T-helper 2 cell (primary cell): ENCODE measurements at places on chromosomes 11 and 22.
A peak's percentile ranks its signal among the peaks of the same experiment; 100 is the strongest.

DNA sequence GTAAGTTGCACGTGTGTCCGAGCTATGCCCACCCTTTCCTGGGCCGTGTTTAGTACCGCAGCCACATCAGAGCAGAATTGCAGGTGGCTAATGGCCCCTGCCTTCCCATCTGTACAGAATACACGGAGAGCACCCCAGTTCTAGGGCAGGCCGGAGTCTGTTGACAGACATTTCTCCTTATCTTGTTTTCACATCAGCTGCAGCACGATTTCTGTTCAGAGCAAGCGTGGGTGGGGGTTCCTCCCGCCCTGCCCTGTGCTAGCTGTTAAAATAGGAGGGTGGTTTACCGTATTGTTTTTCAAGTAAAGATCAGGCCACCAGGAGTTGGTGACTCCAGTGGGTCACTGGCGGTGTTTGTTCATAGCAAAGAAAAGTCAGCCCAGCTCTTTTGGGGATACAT is 41.1 kb downstream of the UBASH3B start:
- peak; percentile 91 for DNase-seq

DNA sequence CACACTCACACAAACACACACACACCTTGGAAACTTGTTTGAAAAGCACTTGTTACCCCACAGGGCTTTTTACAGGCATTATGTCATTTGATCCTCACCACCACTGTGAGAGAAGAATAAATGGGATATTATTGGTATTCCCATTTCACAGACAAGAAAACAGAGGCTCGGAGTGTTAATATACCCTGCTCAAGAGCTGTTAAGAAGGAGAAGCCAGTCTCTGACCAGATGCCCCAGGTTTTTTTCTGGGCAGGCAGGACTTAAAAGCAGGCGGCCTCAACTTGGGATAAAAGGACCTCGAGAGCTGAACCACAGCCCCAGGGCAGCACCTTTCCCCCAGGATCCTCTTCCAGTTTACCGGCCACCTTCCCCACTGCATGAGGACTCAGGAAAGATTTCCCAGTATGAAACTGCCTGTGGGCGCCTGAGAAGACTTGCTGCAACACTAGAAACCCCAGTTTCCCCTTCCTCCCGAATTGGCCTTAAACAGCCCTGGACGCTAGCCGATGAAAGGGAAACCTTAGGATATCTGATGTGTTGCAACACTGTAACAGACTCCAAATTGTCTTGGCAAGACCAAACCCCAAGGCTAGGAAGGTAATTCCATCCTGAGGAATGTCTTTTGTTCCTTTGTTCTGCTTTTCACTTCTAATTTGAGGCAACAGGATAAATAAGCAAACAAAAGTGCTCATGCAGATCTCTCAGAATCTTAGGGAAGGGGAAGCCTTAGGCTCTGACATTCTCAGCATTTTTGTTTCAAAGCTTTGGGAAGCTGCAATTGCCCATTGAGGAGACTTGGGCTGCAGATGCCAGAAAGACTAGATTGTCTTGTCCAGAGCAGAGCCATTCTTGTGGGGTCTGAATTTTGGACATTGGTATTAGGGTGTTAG is 173.5 kb downstream of the TRIM29 start:
- no peak for DNase-seq

DNA sequence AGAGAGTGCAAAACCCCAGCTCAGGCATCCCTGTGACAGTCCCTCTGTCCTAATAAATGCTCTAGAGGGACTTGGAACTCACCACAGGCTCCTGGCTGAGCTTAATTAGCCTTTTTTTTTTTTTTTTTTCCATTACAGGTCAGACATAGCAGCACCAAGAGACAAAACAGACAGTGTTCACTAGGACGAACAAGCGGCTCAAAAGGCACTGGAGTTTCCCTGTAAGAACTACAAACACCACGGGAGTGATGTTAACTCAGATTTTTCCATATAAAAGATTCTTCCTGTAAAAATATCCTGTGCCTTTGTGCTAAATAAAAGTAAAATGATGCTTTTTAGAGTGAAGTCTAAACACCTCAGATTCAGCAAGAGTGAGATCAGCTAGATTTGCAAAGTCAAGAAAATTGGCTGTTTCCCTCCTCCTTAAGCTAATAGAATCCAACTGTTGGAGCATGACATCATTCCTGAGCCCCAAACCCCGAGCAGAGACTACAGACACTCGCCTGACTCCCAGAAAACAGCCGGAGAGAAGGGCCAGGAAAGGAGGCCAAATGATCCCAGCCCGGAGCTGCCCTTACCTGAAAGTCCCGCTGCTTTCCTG is 101.0 kb upstream of the AKIP1 start:
- DNase-seq = no peak

- DNase-seq = no peak
Measured at GRCh38 chr11:3735827-3736226, 61.5 kb downstream of the NUP98 start.

GRCh38 chr11:46534711-46535110 is 59.1 kb downstream of the AMBRA1 start:
- no peak for DNase-seq

DNA sequence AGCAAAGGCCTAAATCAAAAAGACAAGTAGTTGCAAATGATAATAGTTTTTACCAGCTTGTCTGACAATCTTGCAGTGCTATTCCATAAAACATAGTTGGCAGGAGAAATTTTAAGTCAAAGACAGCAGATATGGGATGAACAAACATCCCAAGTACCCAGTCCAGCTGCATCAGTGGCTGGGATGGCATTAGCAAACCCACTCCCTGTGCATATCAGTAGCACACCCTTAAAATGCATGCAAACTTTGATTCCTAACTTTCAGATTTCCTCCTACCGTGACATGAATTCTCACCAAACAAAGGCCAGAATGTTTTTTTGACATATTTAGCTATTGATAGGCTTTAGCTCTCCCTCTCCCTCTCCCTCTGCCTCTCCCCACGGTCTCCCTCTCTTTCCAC is 27.8 kb upstream of the CCDC86 start:
- DNase-seq = no peak

GRCh38 chr11:119148720-119149017 is 183 bp upstream of the ABCG4 start:
- no peak for DNase-seq

GRCh38 chr11:42528911-42529310 is 782.9 kb upstream of the API5 start:
- no peak for DNase-seq

DNA sequence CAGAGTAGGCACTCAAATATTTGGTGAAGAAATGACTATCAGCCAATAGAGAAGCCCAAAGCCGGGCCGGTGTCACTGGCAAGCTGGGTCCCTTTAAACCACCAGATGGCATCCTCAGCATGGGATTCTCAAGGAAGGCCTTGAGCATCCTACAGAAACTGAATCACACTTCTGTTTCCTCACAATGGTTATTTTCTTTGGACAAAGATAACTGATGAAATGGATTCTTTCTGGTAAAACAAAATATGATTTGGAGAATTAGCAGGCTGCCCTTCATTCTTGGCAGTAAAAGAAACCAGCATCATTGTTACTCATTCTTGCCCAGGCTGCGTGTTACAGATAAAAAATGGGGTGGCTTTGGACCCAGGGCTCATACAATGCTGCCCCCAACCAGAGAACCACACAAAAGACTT is 30.3 kb upstream of the ASPHD2 start:
- peak; percentile 36 for DNase-seq

DNA sequence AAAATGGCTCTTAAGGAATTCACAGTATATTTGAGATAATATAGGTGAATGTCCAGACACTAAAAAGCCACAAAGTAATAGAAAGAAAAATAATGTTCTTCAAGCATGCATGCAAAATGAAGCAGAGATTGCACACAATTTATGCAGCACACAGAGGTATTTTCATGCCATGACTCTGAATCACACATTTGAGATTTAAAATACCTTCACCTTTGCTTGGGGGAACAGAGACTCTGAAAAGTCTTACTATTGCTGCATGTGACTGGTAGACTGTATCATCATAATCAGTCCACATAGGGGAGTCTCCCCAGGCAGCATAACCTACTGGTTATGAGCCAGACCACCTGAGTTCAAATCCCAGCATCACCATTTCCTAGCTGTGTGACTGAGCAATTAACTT is 96.2 kb downstream of the RCN1 start:
- DNase-seq = no peak

GRCh38 chr22:25494774-25495173 is 69.7 kb upstream of the GRK3 start:
- no peak for DNase-seq

GRCh38 chr11:67632175-67632981 is 2.6 kb upstream of the NUDT8 start:
- no peak for DNase-seq

- DNase-seq = no peak
Measured at GRCh38 chr11:103807806-103808205, 228.6 kb upstream of the DDI1 start.

DNA sequence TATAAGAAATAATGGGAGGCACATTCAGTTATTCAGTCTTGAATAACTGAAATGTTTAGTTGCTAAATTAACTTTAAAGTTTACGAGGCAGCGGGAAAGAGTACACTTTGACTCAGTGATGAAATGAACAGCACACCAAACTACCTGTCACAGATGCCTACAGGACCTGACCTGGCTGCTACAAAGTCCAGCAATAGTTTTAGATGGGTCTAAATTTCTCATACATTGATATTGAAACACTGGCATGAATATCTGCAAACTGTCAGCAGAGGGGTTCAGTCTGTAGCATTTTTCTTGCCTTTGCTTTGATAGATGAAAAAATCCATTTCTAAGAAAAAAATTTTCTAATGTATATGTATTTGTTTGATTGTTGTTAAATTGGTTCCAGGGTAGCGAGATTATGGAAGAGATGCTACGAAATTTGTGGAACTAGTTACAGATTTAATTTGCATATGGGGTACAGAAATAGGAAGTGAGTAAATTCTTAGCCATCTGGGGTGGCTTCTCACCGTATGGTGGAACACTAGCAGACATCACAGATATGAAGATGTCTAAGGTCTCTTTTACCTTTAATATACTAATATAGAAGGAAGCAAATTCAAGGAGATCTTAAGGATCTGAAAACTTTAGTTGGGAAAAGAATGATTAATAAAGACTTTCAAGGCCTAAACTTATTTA is 20.8 kb upstream of the GAB2 start:
- no peak for DNase-seq

- DNase-seq = no peak
Measured at GRCh38 chr22:17441326-17441725, 72.1 kb downstream of the CECR2 start.

DNA sequence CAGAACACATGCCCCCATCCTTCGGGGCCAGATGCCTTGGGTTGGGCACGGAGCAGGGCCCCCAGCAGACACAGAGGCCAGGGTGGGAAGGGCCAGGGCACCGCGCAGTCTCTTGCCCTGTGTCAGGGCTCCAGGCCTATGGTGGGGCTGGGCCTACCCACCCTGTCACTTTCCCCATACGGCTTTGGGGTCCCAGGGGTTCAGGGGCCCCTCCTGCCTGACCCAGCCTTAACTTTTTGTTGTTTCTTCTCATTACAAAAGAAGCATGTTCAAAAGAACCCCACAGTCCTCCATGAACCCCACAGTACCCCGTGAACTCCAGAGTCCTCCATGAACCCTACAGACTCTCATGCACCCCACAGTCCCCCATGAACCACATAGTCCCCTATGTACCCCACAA is 33.0 kb upstream of the CCDC188 start:
- no peak for DNase-seq

GRCh38 chr22:24868979-24869378 is 63.0 kb downstream of the SGSM1 start:
- no peak for DNase-seq

DNA sequence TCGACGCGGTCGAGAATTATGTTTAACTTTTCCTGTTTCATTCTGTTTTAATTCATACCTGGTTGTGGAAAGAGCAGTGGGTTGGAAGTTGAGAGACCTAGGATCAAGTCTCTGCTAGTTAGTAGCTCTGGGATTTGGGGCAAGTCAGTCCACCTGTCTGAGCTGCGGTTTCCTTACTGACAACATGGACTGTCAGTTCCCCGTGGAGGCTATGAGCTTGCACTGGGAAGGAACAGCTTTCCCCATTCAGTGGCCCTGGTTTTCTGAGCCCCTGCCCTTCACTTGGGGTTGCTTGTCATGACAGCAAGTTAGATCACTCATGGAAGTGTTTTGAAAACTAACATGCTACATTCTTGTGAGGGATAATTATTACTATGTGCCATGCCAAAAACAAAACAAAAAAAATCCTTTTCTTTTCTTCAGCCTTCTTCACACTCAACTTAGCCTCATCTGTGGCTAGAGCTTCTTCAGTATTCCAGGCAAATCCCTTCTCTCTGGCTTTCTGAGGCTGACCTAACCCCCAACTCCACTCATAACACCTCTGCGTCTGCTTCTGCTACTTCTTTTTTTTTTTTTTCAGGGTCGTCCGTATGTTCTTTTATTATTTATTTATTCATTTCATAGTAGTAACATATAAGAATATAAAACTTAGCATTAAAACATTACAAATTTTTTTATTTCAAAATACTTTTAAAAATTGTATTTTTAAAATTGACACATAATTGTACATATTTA is 43.0 kb upstream of the ZBED5 start:
- no peak for DNase-seq

DNA sequence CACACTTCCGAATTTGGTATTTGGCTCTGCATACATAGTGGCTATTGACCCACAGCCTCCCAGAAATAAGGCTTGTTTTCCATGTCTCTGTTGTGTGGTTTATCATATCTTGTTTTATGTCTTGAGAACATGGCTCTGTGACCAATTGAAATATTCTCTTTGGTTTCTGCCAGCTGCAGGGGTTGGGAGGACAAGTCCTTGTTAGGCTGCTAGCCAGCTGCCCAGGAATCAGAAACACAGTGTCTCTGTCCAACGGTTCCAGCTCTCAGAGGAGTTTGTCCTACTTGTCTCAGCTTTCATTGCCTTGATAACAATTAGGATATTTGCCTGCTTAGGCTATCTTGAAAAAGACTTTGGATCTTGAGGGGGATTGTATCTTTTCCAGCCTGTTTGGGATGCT is 6.0 kb upstream of the SLC7A4 start:
- no peak for DNase-seq

- no peak for DNase-seq
Measured at GRCh38 chr11:105111145-105111944, 28.2 kb downstream of the CARD18 start.

GRCh38 chr11:12968101-12968500 is 41.0 kb upstream of the RASSF10 start:
- no peak for DNase-seq

DNA sequence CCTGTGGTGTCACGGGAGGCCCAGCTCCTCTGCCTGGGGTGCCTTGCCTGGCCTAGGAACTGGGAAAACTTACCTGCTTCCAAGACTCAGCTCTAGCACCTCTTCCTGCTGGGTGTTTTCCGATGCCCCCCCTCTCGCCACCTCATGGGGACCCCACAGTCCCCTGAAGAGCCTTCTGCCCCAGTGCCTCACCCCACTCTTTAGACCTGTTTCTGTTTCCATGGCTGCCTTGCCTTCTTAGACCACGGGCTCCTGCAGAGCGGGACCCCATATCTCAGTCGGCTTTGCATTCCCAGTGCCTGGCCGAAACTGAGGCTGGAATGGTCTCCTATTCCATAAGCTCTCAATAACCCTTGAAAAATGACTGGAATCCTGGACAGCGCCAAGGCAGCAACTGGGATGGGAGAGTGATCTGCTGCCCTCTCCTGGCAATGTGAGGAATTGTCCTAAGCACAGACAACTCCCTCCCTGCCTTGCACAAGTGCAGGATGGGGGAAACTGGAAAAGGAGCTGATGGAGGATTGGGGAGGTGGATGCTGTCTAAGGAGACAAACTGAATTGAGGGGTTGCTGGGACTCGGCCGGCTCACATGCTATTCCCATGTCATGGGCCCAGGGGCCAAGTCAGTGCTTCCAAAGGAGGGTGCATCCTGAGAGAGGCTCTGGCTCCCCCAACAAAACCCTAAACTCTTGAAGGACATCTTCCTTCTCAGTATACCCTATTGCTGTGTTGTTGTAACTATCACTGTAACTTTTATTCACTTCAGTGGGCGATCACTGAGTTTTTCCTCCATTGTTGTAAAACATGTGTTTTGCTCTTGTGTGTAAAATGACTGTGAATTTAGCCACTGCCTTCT is 26.6 kb upstream of the IL17RA start:
- no peak for DNase-seq
